ENCODE measurements at places on chromosomes 2 and 18.

- DNase-seq, result no peak
Observed at GRCh38 chr2:174522553-174522952, 35.7 kb upstream of the GPR155 start.

GRCh38 chr2:101710036-101710435 is 12.5 kb downstream of the MAP4K4 start:
- no peak for DNase-seq

DNA sequence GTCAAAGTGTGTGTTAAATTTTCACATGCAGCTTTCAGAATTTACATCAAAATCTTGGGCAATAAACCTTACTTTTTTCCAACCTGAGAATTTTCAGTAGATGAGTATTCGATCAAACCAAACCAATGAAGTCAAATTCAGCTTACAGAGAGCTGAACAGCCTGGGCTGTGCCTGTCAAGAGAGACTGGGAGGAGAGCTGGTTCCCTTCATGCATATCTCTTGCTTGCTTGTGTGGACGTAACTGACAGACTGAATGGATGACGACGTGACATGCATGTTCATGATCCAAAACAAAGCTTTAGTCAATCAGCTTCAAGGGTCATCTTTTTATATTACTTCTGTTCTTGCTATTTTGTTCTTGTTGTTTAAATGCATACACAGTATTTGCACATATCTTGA is 145.2 kb downstream of the GALNT3 start:
- DNase-seq, result peak; percentile 37

- DNase-seq, result no peak
Observed at GRCh38 chr2:7913974-7914373, 767.9 kb upstream of the ID2 start.

DNA sequence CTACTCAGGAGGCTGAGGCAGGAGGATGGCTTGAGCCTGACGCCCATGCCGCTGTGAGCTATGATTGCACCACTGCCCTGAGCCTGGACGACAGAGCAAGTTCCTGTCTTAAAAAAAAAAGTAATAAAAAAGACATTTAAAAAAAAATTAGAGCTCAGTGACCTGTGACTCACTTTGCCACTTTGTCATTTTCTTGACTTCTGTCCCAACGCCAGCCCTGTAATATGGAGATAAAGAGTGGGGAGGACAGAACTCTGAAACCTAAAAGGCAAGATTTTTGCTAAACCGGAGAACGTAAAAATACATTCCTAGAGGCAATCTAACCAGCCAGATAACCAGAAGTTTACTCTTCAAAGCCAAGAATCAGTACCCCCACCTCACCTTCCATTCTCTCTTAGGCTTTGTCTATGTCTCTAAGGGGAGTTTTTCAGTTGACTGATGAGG is 49.0 kb downstream of the PRKRA start:
- DNase-seq, result no peak

DNA sequence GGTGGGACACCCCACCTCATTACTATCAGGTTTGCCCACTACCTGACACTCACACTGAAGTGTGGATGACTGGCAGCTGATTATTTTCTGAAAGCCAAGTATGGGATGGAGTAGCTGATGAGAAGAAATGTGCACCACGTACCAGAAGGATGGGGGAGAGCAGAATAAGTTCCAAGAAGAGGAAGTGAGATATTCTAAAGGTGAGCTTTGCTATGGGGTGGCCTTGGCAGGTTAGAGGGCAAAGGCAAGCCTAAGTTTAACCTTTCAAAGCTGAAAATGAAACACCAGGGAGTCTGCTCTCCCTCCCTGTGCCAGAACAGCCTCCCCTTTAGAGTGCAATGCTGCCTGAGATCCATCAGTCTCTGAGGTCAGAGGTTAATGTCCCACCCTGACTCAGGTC is 196.1 kb upstream of the OSR1 start:
- no peak for DNase-seq

Measured in NCI-H526 treated with DMSO at 0.1 percent for 48 hours (cell line).